ENCODE measurements at places on chromosomes 11 and 22. TPM values are rescaled to one million over a fixed set of nuclear protein-coding genes. Genes with fewer than 3 reads are reported as not detected.

The BTBD18 gene
- not detected for total RNA-seq

The MOV10L1 gene
- 2.9 TPM for total RNA-seq

The TEX12 gene
- 0.35 TPM for total RNA-seq

The CARD18 gene
- total RNA-seq = not detected

The OVCH2 gene
- not detected for total RNA-seq

The TPST2 gene
- total RNA-seq = 13.8 TPM

The SLC7A4 gene
- not detected for total RNA-seq

The OR9G4 gene
- total RNA-seq = not detected

The MCHR1 gene
- not detected for total RNA-seq

DNA sequence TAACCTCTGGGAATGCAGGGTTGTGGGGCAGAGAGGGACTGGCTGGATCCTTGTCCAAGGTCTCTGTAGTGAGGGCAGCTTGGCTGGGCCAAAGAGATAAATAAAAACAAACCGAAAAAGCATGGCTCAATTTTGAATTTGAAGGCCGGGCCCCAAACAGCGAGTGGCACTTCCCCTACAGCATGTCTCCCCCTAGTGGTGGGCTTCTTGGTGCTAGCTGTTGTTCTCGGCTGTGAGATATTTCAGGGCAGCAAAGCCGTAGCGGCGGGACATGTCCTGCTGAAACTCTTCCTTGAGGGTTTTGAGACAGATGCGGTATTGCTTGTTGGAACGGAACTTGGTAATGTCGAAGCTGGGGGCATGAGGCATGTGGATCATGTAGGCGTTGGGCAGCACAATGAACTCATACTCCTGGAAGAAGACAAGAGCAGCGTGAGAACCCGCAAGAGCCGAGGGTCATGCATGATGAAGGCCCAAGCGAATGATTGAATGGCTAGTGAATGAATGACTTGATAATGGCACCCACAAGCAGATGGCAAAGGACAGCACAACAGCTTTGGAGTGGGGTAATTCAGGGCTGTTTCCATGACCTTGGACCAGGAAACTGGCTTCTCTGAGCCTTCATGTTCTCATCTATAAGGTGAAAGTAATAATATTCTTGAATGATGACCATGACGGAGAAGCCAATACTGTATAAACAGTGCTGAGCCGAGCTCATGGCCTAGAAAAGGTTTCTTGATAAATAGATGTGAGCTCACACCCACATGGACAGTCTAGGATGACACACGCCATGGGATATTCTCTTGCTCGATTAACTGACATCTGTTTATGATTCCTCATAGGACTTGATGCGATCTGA, 216.3 kb upstream of the SYN3 start:
- peak; percentile 17 for DNase-seq

- DNase-seq = no peak
These were observed 125.0 kb downstream of the NTM start for GRCh38 chr11:131495423-131495822.

GRCh38 chr11:94281324-94281723, 23.1 kb upstream of the IZUMO1R start:
- DNase-seq = no peak

- no peak for DNase-seq
These were observed 40.9 kb upstream of the SCUBE2 start for GRCh38 chr11:9132203-9132878.

DNA sequence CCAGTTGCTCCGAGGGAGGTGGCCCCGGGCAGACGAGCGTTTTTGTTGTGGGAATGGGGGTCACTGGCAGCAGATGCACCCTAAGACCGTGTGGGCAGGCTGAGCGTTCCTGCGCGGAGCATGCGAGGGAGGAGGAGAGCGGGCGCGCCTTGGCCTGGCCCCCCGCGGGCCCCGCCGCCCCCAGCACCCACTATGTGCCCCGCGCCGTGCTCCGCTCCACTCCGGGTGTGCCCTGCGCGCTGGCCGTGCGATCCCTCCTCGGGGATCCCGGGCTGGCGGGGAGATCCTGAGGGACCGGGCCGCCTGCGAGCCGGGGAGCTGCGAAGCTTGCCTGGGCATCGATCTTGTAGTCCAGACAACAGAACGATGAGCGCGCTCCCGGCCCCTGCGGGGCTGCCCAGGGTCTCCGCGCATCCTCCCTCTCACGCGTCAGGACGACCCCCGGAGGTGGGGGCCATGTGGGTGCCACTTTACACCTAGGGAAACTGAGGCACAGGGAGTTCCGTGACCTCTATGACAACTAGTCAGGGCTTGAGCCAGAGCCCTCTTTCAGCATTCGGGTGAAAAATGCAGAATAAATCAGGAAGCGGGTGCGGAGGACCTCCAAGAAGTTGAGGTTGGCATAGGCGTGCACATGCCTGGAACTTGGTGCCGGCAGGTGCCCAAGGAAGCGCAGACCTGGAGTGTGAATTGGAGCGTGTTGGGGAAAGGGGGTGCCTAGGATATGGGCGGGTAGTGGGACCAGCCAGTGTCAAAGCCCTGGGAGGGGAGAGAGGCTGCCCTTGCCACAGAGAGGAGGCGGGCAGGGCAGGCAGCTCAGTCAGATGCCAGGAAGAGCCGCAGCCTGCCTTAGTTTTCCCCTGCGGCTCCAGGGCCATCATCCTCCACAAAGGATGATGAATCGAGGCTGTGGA, 1.3 kb upstream of the KMT5B start:
- no peak for DNase-seq

GRCh38 chr11:67268962-67269268, 2.6 kb downstream of the GRK2 start:
- no peak for DNase-seq

- DNase-seq = peak; percentile 55
These were observed 116.5 kb upstream of the NAV2 start for GRCh38 chr11:19595840-19596751.

DNA sequence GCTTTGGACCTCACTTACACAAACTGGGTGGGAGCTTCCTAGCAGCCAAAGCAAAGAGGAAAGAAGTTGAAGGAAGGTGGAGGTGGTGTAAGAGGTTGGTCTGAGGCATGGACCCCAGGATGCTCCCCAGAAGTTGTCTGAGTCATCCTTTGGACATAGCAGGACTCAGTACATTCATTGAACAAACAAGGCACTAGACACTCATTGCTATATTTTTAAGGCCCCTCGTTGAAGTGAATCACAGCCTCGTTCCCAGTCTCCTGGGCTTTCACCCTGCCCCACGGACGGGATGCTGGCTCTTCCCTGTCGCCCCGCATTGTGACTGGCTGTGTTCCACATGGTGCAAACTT, 95.9 kb upstream of the FGF3 start:
- no peak for DNase-seq

- peak; percentile 81 for DNase-seq
These were observed at the start of gene ARSA for GRCh38 chr22:50627642-50628542. TSS of gene ARSA (minus strand) at chr22:50628152. CDS start at chr22:50627779, 373 bp downstream.

DNA sequence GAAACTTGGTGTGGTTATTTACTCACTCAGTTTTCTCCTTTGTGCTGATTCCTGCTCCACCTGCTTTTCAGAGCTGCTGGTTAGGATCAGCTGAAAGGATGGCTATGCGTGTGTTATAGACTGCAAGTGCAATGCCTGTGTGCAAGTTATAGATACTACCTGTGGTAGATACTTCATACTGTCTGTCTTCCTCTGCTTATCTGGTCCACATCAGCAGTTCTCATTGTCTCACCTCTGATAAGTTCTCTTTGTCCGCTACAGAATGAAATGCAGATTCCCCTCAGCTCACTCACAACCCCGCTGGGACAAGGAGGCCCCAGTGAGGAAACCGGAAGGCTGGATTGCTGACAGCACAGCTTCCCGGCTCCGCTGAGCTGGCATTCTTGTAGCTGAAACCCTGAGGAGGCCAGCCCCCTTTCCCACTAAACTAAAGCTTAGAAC, 37.5 kb upstream of the LYVE1 start:
- no peak for DNase-seq

GRCh38 chr11:124168796-124169195, 14.3 kb upstream of the OR10D3 start:
- DNase-seq = no peak

DNA sequence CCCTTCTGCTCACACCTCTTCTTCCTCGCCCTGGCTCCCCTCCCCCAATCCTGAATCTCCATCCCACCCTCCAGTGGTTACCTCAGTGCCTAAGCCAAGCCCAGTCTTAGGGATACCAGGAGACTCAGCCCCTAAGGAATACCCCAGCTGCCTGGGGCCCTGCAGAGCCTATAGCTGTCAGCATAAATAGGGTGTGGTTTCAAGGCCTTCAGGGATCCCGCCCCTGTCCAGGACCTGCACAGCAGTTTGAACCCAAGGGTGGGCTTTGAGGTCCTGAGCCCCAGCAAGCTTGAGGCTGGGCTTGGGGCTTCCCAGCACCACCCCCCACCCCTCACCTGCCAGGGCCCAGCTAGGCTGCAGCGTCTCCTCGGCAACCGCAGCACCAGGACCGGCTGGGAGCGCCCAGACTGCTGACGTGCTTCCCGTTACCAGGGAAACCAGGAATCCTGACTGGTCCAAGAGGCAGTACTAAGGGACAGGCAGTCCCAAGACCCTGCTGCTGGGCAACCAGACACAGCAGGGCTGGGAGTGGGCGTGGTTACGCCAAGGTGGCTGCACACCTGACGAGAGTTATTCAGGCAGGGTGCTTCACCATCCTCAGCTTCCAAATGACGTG, 13.7 kb downstream of the APBB1 start:
- no peak for DNase-seq

- DNase-seq = no peak
These were observed 11.6 kb upstream of the PDE2A start for GRCh38 chr11:72685560-72686480.

GRCh38 chr11:111059726-111060125, 185.8 kb upstream of the POU2AF2 start:
- no peak for DNase-seq

DNA sequence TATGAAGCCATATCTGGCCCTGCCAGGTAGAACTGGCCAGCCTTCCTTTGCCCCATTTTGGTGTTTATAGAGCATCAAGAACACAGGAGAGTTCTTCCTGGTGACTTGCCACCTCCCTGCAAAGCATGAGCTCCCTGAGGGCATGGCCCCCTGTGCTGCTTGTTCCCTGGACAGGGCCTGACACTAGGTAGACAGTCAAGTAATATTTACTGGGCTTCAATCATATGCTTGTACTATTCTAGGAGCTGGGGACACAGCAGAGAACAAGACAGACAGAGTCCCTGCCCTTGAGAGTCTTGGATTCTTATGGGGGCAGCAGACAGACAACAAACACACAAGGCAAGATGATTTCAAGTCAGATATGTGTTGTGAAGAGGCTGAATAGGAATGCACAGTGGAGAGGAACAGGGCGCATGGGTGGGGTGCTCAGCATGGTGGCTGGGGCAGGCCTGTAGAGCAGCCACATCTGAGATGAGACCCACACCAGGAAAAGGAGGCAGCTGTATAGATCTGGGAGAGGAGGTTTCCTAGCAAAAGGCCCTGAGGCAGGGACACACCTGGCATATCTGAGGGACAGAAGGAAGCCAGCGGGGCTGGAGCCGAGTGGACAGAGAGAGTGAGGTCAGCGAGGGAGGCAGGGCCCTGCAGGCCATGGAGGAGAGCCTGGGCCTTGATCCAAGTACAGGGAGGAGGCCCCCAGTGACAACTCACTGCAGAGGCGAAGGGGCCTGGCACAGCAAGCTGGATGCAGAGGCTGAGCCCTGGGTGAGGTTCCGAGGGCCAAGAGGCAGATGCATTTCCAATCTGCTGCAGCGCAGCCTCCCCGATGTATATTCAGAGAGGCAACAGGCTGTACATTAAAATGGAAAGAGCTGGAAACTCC, 10.2 kb upstream of the CBX6 start:
- DNase-seq = no peak

DNA sequence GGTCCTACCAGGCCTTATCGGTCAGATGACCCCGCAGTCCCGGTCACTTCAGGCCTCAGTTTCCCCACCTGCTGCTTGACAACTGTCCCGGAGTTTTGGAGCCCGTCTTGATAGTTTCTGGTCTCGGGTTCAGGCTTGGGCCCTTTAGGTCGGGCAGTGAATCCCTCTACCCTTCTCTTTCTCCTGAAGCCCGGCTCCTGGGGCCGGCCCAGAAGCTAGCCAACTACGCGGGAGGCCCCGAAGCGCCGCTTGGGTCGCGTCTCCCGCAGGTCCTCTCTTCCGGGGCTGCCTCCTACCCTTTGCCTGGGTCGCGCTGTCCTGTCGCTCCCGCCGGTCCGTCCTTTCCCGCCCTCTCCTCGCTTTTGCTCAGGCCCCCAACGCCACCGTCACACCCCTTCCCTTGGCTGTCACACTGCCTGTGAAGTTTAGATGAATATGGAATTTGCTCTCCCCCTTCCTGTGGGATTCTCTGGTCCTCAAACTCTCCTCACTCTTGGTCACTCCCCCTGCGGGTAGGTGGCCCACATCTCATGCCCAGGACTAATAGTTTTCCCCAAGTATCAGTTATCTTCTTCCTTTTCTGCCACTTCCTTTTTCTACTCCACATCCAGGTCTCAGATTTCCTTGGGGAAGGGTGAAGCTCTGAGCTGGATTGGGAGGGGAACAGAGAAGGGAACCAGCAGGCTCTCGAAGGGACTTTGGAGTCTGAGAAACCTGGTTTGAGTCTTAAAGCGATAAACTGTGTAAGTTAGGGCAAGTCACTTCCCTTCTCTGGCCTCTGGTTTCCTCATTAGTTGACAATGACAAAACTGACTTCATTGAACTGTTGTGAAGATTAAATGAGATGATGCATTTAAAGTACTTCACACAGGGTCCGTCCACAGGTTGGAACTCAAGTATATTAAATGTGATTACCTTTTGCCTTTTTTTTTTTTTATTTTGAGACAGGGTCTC, 790 bp downstream of the RAB1B start:
- DNase-seq = peak; percentile 45

GRCh38 chr11:3093281-3094191, 36.3 kb upstream of the CARS1 start:
- no peak for DNase-seq

DNA sequence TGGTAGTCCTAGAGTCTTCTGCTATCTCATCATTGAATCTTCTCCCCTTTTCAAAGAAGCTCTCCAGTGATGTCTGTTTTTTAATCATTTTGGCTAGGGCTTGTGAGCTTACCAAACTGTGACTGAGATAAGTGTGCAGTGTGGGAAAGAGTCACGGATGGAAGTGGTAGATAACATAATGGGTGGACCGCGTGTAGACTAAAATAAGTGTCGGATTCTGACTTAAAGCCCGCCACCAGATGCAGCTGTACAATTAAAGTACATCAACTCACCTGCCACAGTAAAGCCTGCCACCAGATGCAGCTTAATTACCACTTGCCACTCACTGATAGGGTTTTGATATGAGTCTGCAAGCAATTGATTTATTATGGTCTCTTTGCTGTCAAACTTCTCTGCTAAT, 581.5 kb downstream of the LRRC4C start:
- no peak for DNase-seq

DNA sequence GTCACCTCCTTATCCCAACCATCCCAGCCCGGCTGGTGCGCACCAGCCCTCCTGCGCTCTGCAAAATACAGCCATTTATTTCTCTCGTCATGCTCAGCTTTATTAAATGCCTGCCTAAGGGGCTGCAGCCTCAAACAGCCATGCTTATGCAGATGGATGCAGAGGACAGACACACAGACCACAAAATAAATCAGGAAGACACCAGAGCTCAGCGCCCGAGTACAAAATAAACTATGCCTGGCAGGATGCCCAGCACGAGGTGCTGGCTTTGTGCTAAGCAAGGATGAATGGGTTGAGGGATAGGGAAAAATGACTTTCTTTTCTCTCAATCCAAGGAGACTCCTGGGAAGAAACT, 70.5 kb downstream of the RPUSD4 start:
- DNase-seq = peak; percentile 67
